ENCODE measurements at places on chromosomes 7 and 10.

DNA sequence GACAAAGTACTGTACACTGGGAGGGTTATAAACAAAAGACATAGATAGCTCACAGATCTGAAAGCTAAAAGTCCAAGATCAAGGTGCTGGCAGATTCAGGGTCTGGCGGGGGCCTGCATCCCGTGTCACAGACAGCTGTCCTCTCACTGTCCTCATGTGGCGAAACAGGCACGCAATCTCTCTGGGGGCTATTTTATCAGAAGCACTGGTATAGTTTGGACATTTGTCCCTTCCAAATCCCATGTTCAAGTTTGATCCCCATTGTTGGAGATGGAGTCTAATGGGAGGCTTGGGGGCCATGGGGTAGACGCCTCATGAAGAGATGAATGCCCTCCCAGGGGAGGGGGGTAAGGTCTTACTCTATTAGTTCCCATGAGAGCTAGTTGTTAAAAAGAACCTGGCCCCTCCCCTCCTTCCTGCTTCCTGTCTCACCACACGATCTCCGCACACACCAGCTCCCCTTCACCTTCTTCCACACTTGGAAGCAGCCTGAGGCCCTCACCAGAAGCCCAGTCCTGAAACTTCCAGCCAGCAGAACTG is 72.5 kb upstream of the UCN3 start:
- DNase-seq: peak; percentile 85

DNA sequence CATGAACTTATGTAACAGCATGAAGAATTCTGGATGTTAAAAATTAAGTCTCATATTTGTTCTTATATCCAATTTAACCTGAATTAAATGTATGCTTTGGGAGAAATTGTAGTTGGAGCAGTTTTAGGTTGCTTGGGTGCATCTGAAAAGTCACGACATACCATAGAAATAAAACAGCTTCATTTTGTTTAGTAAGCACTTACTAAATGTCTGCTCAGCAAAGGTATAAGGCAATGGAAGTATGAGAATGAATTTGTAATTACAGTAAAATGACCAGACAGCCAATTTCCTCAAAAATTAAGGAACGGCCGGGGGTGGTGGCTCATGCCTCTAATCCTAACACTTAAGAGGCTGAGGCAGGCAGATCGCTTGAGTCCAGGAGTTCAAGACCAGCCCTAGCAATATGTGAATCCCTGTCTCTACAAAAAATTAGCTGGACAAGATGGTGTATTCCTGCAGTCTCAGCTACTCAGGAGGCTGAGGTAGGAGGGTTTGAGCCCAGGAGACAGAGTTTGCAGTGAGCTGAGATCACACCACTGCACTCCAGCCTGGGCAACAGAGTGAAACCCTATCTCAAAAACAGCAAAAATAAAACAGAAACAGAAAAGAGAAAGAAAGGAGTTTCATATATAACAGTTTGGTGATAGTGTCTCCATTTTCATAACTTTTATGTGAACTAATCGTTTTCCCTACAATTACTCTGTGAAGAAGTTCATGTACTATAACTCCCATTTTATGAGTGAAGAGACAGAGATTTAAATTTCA is 47.2 kb upstream of the KLF6 start:
- DNase-seq: no peak

DNA sequence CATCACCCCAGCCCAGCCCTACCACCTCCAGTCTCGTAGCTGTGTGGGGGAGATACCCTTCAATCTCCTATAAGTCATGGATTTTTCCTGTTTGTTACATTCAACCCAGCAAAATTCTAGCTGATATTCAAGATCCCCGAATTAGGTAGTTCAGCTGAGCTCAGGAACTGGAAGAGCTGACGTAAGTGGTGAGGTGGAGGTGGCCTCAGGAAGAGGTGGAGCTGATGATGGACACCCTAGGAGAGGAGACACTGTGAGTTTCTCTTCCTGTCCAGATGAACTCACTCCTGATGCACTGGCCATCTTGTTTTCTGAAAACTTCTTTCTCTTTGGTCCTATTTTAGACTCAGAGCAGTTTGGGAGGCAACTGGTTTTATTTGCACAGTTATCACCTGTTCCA is 90.5 kb upstream of the PITRM1 start:
- DNase-seq: no peak

- DNase-seq: peak; percentile 44
Observed at GRCh38 chr10:4837551-4837950, 11.5 kb downstream of the AKR1E2 start.

- DNase-seq: no peak
Observed at GRCh38 chr10:7302392-7302906, 108.4 kb downstream of the SFMBT2 start.

GRCh38 chr10:33155720-33156638 is 178.5 kb downstream of the NRP1 start:
- DNase-seq: peak; percentile 81

DNA sequence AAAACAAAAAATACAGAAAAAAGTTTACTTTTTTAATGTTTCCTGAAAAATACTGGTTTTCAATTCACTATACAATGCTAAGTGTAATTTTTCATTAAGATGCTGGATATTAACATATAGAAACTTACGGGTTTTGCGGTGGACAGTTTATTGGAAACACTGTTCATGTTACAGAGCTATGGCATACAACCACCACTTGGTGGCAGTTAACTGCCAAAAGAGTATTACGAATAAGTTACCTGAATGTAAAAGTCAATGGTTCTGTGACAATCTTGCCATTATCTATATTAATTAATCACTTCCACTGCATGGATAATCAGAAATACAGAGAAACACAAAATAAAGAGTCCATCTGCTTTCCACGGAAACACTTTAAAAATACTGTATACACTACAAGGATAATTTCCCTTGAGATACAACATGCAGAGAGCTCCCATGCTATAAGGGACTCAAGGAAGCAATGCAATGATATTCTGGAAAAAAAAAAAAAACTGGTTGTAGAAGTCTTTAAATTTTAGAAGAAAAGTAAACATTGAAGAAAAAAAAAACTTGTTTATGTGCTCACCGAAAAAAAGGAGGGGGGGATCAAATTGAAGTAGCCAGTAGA is 97.0 kb downstream of the TPK1 start:
- peak; percentile 72 for DNase-seq

- no peak for DNase-seq
Observed at GRCh38 chr10:102484021-102484420, 18.5 kb downstream of the ACTR1A start.

DNA sequence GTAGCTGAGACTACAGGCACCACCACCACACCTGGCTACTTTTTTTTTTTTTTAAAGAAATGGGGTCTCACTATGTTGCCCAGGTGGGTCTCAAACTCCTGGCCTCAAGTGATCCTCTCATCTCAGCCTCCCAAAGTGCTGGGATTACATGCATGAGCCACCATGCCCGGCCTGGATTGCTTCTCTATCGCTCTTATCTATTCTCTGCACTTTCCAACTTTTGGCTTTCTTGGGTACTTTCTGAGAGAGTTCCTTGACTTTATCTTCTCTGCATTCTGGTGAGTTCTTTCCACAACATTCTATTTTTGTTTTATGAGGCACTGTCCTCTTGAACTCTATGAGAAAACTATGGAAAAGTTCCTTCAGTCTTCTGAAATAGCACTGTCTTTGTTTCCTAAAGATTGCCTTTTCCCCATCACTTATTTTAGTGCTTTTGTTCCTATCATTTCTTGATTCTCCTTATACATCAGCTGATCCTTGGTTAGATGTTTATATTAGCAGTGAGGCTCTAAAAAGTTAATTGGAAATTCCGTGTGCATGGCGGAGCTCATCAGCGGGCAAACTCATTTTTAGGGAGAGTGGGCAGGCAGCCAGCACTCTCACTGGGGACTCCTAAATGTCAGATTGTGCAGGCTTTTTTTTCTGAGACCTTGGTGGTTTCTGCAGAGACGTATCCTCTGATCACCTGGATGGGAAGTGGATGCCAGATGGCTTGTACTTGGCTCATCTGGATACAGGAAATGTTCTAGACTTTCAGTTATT is 43.9 kb downstream of the HIP1 start:
- no peak for DNase-seq

- no peak for DNase-seq
Observed at GRCh38 chr10:3495281-3495680, 289.7 kb downstream of the KLF6 start.

DNA sequence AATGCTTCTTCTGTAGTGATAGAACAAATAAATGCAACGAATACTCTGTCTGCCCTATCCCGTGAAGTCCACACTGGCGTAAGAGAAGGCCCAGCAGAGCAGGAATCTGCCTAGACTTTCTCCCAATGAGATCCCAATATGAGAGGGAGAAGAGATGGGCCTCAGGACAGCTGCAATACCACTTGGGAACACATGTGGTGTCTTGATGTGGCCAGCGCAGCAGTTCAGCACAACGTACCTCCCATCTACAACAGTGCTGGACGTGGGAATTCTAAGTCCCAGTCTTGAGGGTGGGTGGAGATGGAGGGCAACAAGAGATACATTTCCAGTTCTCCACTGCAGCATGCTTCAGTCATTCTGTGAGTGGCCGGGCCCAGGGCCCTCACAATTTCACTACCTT is 45.8 kb downstream of the FIGNL1 start:
- no peak for DNase-seq

DNA sequence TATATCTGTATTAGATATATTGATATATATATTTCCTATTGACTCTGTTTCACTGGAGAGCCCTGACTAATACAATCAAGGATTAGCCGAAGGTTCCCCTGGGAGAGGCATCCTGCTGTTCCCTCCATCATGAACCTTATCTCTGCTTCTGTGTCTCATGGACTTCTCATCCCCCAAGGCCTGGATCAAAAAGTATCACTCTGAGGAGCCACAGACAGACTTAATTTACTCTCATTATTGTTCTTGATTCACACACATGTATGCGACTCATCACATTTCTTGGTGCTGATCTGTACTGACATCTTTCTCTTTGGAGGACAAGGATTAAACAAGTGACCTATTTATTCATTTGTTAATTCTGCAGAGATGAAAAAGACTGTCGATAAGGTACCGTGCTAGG is 550.2 kb downstream of the KCNMA1 start:
- no peak for DNase-seq

DNA sequence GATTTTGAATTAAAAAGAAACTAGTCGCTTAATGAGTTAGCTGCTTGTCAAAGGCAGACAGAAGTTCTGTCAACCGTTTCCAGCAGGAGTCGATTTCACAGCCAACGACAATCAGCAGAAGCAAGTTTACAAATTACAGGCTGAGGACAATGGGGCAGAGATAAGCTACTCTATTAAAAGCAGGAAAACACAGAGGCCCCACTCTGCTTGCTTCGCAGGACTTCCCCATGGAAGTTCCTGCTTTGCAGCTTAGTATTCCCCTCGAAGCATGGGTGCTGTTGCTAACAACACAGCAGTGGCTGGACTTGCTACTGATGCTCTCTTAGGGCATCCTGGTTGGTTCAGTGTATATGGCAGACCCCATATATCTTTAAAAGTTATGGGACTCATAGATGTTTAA is 50.8 kb upstream of the KLF6 start:
- DNase-seq: no peak

GRCh38 chr7:93442478-93443224 is 131.9 kb downstream of the CALCR start:
- peak; percentile 81 for DNase-seq

GRCh38 chr7:50446542-50446960 is 3.6 kb downstream of the FIGNL1 start:
- no peak for DNase-seq

DNA sequence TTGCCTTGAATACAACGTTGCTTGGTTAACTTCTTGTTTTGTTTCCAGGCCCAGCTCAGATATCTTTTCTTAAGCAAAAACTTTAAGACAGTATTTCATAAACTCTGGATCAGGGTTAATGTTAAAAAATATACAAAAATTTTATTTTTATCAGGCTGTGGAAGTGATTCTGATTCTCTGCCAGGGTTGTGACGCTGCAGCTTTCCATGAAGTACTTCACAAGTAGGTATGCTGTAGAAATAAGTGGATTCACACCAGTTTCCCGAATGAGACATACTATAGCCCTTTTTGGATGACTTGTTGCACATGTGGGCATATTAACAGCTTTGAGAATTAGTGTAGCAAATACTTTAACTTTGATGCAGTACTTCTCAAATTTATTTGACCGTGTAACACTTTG is 70.1 kb downstream of the CDK14 start:
- no peak for DNase-seq

DNA sequence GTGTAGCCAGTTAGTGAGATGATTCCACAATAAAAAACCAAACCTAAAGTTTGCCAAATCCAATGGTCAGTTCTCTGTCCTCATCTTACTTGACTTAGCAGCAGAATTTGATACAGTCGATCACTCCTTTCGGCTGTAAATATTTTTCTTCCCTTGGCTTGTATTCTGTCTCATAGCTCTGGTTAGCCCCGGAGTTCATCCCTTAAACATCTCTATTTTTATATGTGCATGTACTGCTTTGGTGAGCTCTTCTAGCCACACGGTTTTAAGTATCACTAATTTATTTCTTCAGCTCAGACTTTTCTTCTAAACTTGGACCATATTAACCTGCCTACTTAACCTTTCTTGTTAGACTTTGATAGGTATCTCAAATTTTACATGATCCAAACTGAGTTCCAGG is 17.8 kb upstream of the ASB15 start:
- DNase-seq: no peak

DNA sequence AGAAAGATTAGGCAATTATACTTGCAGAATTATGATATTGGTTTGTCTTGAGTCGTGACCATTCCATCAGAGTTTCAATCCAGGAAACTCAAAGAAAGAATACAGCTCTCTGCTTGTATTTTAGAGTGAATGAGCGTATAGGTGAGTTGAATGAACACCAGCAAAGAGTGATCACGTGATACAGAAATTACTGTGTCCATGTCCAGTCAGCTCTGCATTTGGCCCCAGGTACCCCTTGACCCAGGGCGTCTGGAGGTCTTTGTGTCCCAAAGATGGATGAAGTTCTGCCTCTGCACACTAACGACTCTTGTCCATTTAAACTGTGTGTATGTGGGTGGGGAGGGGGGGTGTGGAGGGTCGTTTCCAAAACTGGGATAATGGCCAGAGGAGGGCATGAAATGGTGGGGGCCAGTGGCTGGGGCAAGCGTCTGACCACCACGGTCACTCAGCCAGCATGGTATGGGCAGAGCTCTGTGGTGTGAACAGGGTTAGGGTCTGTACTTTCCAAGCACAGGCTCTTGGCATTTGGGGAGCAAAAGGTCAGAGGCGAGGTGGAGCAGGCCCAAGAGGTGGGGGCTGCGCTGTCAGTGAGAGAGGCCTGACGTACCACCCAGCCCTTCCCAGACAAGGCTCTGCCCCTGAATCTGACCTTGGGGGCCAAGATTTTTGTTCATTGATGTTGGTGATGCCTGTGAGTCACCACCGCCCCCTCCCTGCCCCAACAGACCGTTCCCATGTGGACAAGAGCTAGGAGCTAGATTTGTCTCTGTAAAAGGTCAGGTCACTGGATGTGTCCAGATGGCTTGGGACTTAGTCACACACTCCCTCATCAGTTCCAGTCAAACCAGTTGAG is 1.4 kb downstream of the PTPRE start:
- DNase-seq: no peak
